AG10803 (cell line): ENCODE measurements at places on chromosomes 12 and 14.

DNA sequence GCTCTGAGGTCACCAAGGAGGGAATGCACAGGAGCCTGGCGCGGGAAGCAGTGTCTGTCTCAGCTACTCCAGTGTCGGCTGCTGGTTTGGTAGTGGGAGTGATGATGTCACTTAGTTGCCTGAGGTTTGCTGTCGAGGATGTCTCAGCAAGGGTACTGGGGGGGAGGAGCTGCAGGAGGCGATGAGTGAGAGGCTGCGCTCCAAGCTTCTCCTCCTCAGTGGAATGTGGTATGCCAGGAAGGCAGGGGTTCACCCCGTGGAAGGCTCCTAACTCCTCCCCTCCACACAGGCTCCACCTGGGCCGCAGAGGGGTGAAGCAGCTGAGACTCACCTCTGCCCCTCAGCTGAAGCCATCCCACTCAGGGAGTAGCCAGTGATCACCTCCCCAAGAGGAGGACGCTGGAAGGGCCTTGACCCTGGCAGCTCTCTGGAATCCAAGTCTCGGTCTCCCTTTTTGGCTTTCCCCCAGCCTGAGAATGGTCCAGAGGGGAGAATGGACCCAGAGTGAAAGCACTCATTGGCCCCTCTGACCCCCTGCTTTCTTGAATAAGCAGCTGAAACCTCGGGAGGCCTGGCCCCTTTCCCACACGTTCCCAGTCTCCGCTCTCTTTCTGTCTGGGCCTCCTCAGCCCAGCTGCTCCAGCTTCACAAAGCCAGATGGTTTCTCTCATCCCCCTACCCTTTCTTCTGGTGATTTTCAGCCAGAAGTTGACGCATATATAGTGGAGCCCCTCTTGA lies 178.9 kb upstream of the FKBP4 start:
- DNase-seq, result no peak

DNA sequence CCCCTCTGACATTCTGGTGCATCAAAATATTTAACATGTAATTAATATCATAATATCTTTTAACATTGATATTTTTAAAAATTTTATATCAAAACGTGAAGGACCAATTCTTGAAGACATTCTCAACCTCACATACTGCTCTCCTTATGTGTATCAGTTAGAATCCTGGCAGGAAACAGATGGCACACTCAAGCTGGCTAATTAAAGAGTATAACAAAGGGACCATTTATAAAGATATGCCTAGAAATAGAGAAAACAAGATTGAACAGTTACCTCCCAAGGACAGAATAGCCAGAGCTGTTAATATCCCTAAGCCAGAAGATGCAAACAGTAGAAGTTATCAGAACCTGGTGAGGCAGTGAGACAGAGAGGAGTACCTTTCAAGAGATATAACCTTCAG lies 368.7 kb downstream of the NELL2 start:
- no peak for DNase-seq

- peak; percentile 61 for DNase-seq
Observed at GRCh38 chr12:131132118-131132892, 178.6 kb downstream of the ADGRD1 start.

GRCh38 chr12:120249875-120250795 lies 15.4 kb downstream of the PXN start:
- DNase-seq, result no peak

- DNase-seq, result peak; percentile 86
Observed at GRCh38 chr12:127485528-127485927, 781.4 kb upstream of the TMEM132C start.

- peak; percentile 29 for DNase-seq
Observed at GRCh38 chr12:109542876-109543275, 30.4 kb downstream of the MMAB start.

GRCh38 chr12:68620519-68621471 lies 10.1 kb downstream of the RAP1B start:
- no peak for DNase-seq
